ENCODE measurements at places on chromosomes 3 and 15.

GRCh38 chr15:83733206-83733605 is 79.3 kb downstream of the ADAMTSL3 start:
- DNase-seq, result no peak

DNA sequence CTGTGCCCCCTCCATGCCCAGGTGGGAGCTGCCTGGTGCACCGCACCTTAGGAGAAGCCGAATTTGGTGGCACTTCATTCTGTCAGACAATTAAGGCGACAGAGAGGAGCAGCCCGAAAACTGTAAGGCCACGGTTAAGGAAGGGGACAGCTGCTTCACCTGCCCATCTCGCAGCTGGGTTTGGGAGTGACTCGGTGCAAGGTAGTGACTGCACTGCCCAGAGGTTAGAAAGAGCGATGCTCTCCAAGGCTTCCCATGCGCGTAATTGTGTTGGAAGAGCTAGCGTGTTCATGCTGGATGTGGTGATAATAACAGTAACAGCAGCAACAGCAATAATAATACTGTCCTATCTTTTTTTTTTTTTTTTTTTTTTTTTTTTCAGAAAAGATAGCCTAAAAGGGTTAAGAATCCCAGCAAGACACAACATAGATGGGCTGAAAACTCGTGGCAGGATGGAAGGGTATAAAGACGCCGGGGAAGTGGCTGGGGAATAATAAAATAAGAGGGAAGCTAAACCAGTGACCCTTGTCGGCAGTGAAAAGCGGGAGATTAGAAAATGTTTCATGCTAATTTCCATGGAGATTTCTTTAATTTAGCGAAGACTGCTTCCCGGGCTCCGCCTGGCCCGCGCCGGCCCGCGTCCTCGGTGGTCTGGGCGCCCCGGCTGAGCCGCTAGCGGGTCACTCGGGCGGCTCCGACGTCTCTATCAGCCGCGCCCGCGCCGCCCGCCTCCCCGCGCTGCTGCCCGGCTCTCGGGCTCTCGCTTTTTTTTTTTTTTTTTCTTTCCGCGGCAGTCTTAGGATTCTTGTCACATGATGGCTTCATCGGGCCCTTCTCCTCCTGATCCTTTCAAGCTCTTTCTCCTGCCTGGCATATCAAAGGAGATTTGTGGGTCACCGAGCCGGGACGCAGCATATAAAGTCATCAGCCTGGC is 617.1 kb downstream of the NR2F2 start:
- no peak for DNase-seq

GRCh38 chr3:13541691-13542090 is 7.2 kb upstream of the FBLN2 start:
- DNase-seq, result no peak

- no peak for DNase-seq
These were observed 94.2 kb downstream of the EFL1 start for GRCh38 chr15:82168296-82168695.

DNA sequence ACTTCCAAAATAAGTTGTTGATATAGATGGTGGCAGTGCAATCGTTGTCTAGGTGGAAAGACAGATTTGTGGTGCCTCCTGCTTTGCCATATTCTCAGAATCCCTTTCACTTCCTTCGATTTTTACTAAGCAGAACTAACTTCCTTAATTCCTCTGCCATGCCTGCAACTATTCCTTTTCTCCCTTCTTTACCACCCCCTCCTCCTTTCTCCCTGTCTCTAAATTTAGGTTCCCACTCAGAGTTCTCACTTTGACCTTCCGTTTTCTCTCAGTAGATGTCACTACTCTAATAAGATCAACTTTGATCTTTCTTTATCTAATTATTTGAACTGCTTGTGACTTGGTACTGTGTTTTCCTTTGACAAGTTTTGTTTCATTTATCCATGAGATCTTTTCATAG is 351.2 kb downstream of the LPP start:
- no peak for DNase-seq

- DNase-seq, result no peak
These were observed 23.6 kb downstream of the ZNF592 start for GRCh38 chr15:84772031-84772430.

- DNase-seq, result no peak
These were observed 424 bp downstream of the EAF2 start for GRCh38 chr3:121835465-121835801.

DNA sequence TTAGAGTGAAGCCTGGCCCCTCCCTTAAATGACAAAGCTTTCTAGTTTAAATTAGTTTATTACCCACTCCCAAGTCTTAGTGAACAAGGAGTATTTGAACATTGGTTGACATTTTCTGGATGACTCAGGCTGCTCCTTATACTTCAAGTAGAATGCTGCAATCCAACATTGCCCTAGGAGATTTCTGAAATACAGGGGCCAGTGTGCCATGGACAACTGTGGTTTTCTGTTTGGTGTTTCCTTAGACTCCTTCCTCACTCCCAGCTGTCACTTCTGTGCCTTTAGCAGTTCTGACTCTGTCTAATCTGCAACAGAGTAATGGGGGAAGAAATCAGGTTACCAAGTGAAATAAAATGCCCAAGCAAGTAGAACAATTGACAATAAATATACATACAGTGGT is 116.1 kb upstream of the P2RY1 start:
- DNase-seq, result no peak

- DNase-seq, result no peak
These were observed 73.7 kb upstream of the MB21D2 start for GRCh38 chr3:192991356-192991755.

- DNase-seq, result no peak
These were observed 221.9 kb downstream of the LRRN1 start for GRCh38 chr3:4021162-4021561.

GRCh38 chr3:156674911-156675829 is 780 bp downstream of the TIPARP start:
- peak; percentile 44 for DNase-seq

GRCh38 chr3:109026821-109027220 is 73.1 kb upstream of the GUCA1C start:
- DNase-seq, result no peak

- DNase-seq, result no peak
These were observed at the start of gene PYGO1 for GRCh38 chr15:55588070-55588814. TSS of gene PYGO1 (minus strand) at chr15:55588345. CDS start at chr15:55587883, 462 bp downstream.

GRCh38 chr15:74763416-74763815 is 14.8 kb downstream of the CYP1A2 start:
- DNase-seq, result no peak

- DNase-seq, result no peak
These were observed 107.4 kb upstream of the FLNB start for GRCh38 chr3:57900786-57901185.

DNA sequence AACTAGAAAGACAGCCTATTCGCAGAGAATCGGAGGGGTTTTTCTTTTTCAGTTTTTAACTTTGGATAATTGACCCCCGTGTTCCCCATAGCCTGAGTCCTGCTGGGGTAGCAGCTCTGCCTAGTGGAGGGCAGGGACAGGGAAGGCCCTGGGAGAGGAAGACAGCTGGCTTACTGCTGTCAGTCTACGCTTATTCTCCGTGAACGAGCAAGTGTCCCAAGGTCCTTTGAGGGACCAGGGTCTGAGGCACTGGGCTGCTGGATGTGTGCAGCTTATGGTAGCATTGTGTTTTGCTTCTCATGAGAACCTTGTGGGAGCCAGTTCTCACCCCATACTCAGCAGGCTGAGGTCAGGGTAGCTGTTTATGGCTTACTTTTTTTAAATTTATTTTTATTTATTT is 3.0 kb downstream of the LIMD1 start:
- DNase-seq, result no peak

- no peak for DNase-seq
These were observed 878 bp downstream of the ISLR start for GRCh38 chr15:74174219-74174957.

GRCh38 chr3:65951836-65952505 is 86.7 kb downstream of the MAGI1 start:
- DNase-seq, result no peak

DNA sequence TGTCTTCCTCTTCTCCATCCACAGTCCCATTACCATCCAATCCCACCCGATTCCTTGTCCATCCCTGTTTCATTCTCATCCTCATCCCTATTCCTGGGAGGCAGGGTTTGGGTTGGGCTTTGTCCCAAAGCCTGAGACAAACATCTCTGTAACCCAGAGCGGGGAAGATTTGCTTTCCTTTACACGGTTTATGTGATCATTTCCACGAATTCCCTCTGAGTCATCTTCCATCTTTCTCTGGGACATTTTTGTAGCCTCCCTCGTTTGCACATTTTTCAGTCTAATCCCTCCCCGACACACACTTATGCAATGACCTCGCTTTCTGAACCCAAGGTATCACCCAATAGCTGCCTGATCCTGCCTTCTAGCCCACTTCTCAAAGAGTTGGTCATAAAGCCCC is 22.8 kb downstream of the DUOX2 start:
- DNase-seq, result no peak

DNA sequence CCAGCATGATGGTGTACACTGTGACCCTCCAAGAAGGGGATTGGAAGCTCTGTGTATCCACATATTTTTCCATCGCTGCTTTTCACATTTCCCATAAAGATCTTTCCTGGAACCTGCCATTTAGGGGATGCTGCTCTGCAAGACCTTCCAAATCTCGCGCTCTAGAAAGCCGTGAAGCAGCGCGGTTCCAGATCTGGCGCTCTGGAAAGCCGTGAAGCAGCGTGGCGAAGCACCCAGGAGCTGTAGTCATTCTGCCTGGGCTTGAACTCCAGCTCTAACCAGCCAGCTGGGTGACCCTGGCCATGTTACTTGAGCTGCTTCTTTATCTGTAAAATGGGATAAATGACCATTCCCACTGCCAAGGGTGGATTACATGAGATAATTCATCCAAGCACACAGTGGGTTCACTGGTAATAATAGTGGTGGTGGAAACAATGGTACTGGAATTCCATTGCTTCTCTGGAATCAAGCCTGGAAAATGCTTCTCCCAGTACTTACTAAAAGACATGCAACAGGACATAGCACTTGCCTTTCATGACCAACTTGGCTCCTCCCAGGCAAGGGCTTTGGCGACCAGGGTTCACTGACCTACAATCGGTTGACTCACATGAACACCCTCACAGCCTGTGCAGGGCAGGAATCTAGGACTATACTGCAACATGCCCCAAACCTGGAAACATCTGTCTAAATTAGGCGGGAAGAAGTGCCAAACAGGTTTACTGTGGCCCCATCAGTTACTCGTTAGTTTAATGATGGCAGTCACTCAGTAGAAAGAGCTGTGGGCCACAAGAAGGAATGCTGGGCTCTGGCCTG is 70.7 kb downstream of the XXYLT1 start:
- no peak for DNase-seq

DNA sequence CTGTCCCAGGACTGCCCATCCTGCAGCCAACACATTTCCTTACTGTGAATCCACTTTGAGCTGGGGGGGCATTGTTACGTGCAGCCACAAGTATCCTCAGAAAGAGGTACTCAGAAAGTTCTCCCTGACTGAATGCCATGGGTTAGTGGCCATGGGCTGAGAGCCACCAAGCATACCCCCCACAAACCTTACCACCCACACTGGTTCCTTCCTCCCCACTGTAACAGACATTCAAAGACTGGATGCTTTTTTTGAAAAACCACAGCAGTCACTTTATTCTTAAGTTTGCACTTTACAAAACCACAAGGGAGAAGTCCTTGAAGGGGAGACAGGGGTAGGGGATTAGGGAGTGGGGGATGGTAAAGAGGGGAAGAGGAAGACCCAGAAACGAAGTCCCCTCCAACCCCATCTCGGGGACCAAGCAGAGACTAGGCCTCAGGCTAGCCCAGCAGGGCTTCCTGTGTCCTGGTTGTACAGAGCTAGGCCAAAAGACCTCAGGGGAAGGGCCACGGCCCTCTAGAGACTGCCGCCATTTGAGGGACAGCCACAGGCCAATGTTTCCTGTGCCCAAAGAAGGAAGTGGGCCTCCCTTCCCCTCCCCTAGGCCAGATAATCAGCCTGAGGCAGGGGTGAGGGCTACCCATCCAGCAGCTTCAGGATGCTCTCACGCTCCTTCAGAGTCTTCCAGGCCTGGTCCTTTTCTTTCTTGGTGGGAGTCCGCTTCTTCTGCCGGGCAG is 10.1 kb upstream of the CAMK1 start:
- DNase-seq, result peak; percentile 52

DNA sequence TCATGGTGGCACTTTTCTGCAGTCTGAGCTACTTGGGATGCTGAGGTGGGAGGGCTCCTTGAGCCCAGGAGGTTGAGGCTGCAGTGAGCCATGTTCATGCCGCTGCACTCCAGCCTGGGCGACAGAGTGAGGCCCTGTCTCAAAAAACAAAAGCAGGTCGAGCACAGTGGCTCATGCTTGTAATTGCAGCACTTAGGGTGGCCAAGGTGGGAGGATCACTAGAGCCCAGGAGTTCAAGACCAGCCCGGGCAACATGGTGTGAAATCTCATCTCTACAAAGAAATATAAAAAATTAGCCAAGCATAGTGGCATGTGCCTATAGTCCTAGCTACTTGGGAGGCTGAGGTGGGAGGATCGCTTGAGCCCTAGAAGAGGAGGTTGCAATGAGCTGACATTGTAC is 10.0 kb downstream of the UBAP1L start:
- DNase-seq, result no peak
